ENCODE measurements at places on chromosomes 1 and 21. TPM values are rescaled to one million over a fixed set of nuclear protein-coding genes. Genes with fewer than 3 reads are reported as not detected.

SPRR5 gene
- not detected for total RNA-seq

CD84 gene
- 1.6 TPM for total RNA-seq

BCL2L15 gene
- 0.82 TPM for total RNA-seq

G0S2 gene
- total RNA-seq: 1.6 TPM

SPRR1B gene
- not detected for total RNA-seq

LCE1C gene
- total RNA-seq: not detected

MASP2 gene
- total RNA-seq: not detected

C4BPB gene
- not detected for total RNA-seq

HSD11B1 gene
- total RNA-seq: not detected

NTRK1 gene
- 0.41 TPM for total RNA-seq

CFH gene
- 30.6 TPM for total RNA-seq

CELA3A gene
- not detected for total RNA-seq

NOS1AP gene
- total RNA-seq: 4.9 TPM
